Mononuclear cell (primary cell): ENCODE measurements at places on chromosomes 13 and 19. TPM values are rescaled to one million over a fixed set of nuclear protein-coding genes. Genes with fewer than 3 reads are reported as not detected.

Gene CALR3
- total RNA-seq, result not detected

Gene MEIOSIN
- total RNA-seq, result not detected

Gene CCDC8
- not detected for total RNA-seq

Gene GDF15
- not detected for total RNA-seq

Gene FAM216B
- total RNA-seq, result not detected

Gene NLRP11
- total RNA-seq, result under 0.01 TPM

Gene CACNG7
- not detected for total RNA-seq

Gene LAIR1
- 40.7 TPM for total RNA-seq

Gene ZNF132
- 1.9 TPM for total RNA-seq

Gene C19orf85
- not detected for total RNA-seq

Gene CERS4
- total RNA-seq, result 13.1 TPM

Gene LHB
- not detected for total RNA-seq

Gene LYL1
- total RNA-seq, result 20.5 TPM
